ENCODE measurements at places on chromosomes 6 and 20.
A peak's percentile ranks its signal among the peaks of the same experiment; 100 is the strongest.

GRCh38 chr6:30152016-30152673, 8.9 kb downstream of the TRIM10 start:
- DNase-seq = no peak

- no peak for DNase-seq
Measured at GRCh38 chr6:119187596-119187995, 109.1 kb upstream of the FAM184A start.

DNA sequence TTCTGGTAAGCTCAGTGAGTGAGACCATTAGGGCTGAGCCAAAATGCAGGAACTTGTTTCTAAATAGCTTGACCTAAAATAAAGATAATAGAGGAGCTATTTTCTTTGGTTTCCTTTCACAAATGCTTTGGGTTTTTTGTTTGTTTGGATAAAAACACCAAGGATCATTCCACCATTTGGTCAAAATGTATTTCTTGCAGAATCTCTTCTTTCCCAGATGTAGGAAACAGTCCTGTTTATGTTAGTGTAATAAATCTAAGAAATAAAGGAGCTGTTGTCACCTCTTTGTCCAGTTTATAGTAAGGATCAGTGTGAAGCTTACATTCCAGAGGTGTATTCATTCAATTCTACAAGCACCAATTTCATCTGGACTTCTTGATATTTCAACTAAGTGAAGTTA, 297.8 kb downstream of the GJA1 start:
- DNase-seq = peak; percentile 48

- no peak for DNase-seq
Measured at GRCh38 chr20:50281831-50282591, 91.4 kb downstream of the CEBPB start.

DNA sequence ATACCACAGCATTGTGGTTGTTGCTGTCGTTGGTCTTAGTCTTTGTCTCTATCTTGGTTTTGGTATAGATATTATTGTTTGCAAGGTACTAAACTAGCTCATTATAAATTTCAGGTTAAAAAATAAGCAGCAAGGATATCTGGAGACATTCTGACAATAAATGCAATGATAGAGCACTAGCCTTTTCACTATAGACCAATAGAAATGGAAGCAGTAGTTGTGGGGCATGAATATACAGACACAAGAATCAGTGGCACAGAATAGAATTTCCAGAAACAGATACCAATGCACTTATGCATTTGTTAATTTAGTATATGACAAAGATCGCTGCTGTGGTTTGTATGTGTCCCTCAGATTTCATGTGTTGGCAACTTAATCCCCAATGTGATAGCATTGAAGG, 31.1 kb upstream of the CFAP206 start:
- no peak for DNase-seq

DNA sequence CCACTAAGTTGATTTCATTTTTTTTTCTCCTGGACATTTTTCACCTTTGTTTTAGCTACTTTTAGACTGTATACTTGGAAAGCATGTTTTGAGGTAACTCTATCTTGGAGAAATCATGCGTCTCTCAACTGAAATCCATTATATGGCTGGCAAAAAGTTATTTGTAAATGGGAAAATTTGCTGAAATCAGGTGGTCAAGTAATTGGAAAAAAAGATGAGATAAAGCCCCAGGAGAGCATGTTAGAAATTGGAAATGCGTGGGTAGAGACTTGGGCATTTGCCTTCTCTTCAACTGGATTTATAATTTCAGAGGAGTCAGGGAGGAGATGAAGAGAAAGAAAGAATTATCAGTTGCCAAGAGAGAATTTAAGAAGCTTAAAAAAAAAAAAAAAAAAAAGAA, 217.1 kb upstream of the MAP3K7 start:
- no peak for DNase-seq

DNA sequence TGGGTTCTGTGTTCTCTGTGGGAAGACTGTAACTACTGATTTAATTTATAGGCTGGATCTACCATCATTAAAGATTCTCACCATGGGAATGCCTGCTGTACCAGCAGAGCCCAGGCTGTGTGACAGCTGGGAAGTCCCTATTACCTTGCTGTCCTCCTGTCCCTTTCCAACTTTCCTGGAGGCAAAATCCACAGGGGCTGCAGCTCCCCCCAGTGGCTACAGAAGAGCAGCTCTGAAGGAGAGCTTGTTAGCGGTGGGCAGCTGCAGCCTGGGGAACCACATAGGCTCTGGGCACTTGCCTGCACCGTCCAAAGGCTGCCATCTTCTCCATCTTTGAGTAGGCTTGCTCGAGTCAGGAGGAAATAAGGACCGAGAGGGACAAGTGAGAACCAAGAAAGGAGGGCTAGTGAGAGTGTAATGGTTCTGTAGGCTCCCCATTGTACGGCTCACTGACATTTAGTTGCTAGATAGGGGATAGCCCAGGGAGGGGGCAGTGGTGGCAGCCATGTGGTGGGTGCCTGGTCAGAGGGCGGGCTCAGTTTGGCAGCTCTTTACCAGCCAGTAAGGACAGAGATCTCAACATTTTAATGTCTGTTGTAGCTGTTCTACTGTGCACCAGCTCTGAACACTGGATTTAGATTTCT, 155.1 kb upstream of the MLIP start:
- peak; percentile 30 for DNase-seq

DNA sequence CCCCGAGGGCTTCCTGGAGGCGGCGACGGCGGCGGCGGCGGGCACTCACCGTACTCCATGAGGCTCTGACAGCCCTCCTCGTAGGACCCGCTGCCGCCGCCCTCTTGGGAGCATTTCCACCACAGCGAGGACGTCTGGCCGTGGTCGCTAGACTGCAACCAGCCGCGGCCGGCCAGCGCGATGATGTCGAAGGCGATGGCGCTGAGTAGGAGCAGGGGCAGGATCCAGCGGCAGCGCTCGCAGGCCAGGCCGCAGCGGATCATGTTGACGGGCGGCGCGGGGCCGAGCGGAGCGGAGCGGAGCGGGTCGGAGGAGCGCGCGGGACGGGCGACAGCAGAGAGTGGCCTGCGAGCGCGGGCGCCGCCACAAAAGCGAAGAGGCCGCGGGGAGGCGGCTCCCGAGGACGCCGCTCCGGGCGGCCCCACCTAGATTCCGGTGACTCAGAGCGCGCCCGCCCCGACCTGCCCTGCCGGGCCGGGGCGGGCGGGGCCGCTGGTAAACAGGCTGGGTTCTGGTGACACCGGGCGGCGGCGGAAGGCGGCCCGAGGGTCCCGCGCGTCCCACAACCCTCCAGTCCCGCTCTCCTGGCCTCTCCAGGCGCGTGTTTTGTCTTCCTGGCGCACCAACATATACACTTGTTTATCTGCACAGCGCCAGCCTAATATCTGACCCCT, at the start of gene PERP:
Gene PERP (minus strand): TSS at position 342 of the 674 bp plus-strand sequence. CDS start 79 bp downstream, at position 263.
- peak; percentile 27 for DNase-seq

DNA sequence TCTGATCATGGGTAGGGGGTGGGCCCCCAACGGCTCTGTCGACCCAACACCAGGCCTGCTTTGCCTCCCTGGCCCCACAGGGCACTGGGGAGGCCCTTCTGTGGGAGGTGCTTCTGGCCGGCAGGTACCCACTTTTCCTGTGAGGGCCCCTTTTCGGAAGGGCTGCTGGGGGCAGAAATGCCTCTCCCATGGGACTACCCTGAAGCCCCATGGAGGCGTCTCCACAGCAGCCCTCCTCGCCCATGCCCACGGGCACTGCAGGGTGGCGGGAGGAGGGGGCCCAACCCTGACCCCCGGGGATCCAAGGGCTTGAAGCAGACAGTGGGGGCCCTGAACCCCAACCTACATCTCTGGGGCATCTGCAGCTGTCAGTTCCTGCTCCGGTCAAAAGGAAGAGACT, 2.3 kb downstream of the BIRC7 start:
- DNase-seq = no peak

GRCh38 chr6:190596-191395, 101.5 kb upstream of the DUSP22 start:
- DNase-seq = no peak

GRCh38 chr6:4936681-4937041, 67.2 kb downstream of the RPP40 start:
- peak; percentile 61 for DNase-seq
